ENCODE measurements at places on chromosomes 3 and 15.
A peak's percentile ranks its signal among the peaks of the same experiment; 100 is the strongest.

- no peak for DNase-seq
These were observed 8.3 kb upstream of the GREM1 start for GRCh38 chr15:32709295-32710033.

- DNase-seq, result no peak
These were observed 88.1 kb downstream of the DCUN1D1 start for GRCh38 chr3:182892226-182892625.

- DNase-seq, result no peak
These were observed 65.7 kb upstream of the IL12A start for GRCh38 chr3:159922861-159923312.

DNA sequence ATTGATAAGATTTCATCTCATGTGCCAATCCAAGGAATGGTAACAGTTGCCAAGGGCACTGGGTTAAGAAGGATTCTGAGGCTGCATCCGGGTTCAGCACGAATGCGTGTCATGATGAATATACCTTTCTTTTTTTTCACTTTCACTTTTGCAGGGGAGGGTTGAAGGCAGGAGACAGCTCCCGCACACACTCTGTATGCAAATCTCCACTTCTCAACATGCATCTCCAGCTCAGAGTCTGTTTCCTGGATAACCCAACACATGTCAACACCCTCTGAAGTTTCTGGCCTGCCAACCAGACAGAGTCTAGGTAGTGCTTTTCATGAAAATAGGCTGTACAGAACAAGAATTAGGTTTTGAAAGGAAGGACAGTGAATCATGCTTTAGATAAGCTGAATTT lies 21.6 kb downstream of the B4GALT4 start:
- no peak for DNase-seq

DNA sequence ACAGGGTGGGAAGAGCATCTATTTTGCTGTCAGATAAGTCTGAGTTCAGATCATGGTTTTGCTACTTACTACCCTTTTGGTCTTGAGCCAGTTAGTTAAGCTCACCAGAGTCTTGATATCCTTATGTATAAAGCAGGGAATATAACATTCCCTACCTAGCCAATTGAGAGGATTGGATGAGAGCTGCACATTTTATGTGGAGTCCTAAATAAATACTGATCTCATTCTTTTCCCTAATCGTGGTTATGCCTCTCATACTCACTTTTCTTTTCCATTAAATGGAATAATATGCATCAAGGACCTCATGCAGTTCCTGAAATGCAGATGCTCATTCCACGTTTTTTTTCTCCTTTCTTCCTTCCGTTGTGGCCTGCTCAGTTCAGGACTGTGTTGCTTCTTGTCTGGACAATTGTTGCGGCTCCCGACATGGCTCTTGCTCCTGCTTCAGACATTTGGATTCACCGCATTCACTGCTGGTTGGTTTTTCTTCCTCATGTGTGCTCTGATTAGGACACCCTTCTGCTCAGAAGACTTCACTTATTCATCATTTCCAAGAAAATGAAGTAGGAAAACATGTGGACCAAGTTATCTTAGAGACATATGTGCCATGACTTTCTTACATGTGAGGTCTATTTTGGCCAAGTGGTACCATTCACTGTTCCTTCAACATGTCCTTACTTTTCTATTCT lies 90.2 kb downstream of the NFKBIZ start:
- DNase-seq, result no peak

DNA sequence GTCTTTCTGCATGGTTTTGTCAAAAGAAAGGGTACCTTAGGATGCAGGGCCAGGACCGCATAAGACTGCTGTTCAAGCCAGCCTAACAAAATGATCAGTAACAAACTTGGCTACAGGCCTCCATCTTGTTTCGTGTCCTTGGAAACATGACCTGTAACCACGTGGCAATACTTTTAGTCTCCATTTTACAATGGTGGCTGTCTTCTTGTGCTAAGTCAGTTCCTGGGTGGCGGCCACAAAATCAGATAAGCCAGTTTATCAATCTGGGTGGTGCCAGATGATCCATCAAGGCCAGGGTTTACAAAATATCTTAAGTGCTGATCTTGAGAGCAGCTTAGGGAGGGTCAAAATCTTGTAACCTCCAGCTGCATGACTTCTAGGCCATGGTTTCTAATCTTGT lies 57.1 kb upstream of the GK5 start:
- DNase-seq, result no peak

GRCh38 chr15:94080416-94080815 lies 150.9 kb upstream of the MCTP2 start:
- DNase-seq, result no peak

DNA sequence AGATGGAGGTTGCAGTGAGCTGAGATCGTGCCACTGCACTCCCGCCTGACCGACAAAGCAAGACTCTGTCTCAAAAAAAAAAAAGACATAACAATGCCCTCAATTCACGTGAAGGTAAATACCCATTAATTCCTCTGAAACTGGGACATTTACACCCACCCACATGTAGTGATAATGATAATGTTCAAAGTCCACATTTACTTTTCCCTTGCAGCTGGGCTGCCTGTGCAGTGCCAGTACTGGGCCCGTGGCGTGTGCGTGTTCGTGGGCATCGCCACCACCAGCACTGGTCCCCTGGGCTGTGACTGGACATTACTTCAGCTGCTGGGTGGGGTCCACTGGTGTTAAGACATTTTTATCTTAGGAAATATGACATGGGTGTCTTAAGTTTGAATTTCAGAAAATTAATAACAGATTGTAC lies 123.6 kb downstream of the SLC25A26 start:
- no peak for DNase-seq

GRCh38 chr15:38849046-38849445 lies 284.4 kb upstream of the RASGRP1 start:
- no peak for DNase-seq

GRCh38 chr3:101142160-101142559 lies 148.9 kb upstream of the ABI3BP start:
- DNase-seq, result no peak

GRCh38 chr3:55166576-55167555 lies 239.0 kb upstream of the LRTM1 start:
- DNase-seq, result no peak

DNA sequence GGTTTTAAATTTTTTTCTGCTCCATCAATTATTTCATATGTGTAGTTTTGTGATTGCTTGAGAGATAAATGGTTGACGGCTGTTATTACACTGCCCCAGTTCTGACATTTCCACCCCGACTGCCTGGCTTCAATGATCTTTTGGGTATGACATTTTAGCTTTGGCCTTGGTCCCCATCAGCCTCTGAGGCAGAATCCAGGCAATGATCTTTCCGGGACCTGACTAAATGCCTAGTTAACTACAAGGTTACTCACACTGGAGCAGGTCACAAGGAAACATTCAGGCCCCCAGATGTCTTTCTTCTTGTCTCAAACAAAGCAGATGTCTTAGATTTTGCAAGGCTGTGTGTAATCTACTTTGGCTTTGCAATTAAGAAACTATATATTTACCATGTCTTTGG lies 61.1 kb upstream of the TMCO5A start:
- no peak for DNase-seq

DNA sequence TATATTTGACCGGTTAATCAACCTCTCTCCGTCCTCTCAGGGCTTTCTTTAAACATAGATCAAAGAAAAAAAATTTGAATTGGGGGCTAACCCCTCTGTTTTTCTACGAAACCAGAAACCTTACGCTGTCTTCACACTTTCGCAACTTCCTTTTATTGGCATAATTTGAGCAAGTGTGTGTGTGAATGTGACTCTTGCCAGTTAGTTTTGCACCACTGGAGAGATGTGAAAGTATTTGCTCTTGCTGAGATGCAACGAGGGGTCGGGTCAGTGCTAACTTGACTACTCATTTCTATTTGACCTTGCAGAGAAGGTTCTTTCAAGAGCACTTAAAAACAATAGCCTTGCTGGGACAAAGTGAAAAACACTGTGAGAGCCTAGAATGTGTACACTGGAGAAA lies 81.2 kb downstream of the FAM43A start:
- DNase-seq, result no peak

DNA sequence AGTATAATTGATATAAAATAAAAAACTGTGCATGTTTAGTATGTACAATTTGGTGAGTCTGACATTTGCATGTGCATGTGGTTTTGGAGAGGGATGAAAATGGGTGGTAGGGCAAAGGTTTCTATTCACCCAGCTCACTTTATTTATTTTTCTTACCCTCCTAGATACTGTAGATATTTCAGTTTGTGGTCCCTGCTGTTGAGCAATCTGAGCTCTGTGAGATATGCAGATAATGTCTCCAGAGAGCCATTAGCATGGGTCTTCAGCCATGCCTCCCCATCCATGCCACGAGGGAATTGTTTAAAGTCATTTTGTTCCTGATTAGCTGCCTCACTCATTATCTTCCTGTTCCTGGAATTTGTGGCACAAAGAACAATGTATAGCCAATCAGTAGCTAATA lies 44.4 kb upstream of the B3GALNT1 start:
- peak; percentile 23 for DNase-seq

DNA sequence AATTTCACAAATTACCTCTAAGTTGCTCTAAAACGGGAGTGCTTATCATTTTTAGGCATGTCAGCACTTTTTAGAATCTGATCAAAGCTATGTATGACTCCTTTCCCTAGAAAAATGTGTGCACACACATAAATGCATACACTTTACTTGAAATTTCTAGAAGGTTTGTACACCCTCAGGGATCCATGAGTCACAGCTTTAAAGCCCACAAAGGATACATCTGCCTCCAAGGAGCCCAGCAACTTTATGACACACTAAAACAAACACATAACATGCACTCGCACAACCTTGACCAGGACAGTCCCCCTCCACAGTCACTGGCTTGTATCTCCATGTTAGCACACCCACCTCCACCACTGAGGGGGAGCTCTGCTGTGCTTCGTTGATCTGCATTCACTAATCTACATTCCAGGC lies 722.0 kb upstream of the CFAP20DC start:
- DNase-seq, result peak; percentile 62

DNA sequence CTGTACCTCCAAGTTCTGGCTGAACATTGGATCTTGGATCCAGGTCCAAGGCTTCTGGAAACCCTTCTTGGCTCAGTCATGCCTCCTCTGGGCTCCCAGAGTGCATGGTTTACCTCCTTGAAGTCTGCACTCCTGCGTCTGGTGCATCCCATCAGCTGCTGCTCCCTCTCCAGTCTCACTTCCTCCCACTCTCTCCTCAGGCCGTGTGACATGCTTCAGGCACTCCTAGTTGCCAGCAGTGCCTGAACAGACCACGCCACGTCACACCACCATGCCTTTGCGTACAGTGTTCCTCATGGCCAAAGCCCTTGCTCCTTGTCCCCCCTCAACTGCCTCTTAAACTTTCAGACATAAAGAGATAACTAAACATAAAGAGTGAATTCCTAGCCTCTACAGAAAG lies 5.7 kb downstream of the GPR27 start:
- no peak for DNase-seq

DNA sequence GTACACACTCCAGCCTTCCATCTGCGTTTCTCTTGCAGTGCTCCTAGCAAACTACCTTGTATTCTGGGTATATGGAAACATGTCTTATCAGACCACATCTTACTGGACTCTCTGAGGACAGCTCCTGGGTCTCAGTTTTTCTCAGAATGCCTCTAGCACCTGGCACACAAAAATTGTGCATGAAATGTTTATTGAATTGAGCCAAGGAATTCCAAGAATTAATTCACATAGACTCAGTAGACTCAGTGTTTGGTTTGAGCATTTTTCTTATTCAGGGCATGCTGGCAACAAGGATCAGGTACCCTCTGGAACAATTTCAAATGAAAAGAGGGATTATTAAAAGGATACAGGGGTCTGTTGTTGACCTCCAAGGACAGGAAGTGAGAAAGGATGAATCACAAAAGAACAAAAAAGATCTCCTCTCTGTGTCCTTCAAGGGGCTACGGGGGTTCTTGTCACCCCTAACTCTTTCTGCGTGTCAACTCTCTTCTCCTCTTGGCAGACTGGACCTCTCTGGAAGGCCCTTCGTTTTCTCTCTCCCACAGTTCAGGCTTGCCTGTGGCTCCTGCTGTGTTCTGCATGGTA lies 270.0 kb upstream of the HES1 start:
- DNase-seq, result no peak

- no peak for DNase-seq
These were observed at the start of gene XIRP1 for GRCh38 chr3:39192490-39193092. Gene XIRP1, minus strand, starts transcription at chr3:39192595. Its CDS starts 3,150 bp downstream, at chr3:39189445.

DNA sequence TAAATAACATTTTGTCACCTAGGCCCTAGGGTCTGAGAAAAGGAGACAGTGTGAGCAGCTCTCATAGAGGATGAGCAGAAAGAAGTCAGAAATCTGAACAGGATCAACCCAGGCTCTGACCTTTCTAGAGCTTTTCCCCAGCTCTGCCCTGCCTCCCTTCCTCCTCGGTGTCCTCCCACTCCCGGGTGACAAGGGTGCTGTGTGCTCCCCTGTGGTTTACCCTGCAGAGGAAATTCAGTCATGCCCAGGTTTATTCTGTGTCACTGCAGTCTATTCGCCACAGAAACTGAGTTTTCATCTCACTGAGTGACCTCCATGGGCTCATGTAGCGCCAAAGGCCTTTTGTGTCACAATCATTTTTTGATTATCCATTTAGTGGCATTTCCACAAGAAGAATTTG lies 76.6 kb downstream of the IL12A start:
- DNase-seq, result no peak

GRCh38 chr3:72163809-72164634 lies 379.1 kb upstream of the PROK2 start:
- DNase-seq, result no peak

DNA sequence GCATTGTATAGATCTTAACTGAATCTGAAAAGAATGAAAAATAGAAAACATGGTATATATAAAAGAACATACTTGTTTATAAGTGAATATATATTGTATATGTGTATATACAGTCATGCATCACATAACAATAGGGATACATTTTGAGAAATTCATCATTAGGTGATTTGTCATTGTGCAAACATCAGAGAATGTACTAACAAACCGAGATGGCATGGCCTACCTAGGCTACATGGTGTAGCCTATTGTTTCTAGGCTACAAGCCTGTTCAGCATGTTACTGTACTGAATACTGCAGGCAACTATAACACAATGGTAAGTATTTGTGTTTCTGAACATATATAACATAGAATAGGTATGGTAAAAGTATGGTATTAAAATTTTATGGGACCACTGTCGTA lies 64.6 kb upstream of the CHRM5 start:
- no peak for DNase-seq

DNA sequence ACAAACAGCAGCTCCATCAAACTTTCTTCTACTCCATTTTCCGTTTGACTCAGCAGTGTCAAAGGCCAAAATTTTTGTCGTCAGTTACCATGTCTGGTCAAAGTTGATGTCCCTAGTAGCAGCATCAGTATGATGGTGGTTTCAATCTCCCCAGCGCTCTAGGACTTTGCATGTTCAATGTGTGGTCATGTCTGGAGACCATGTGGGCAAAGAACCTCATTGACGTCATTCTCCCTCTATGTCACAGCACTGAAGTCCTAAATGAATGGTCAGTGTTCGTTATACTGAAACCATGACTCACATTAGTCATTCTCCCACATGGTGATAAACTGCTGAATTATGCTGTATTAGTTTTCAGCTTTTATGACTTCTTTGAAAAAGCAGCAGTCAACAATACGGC lies 23.2 kb downstream of the SHC4 start:
- peak; percentile 47 for DNase-seq

GRCh38 chr3:196914866-196915265 lies 27.5 kb downstream of the NCBP2 start:
- DNase-seq, result no peak

Measured in hepatic stellate cell (primary cell).